ENCODE measurements at places on chromosomes 2 and 18. TPM values are rescaled to one million over a fixed set of nuclear protein-coding genes. Genes with fewer than 3 reads are reported as not detected.

DNAJC5G gene
- not detected for total RNA-seq

DNA sequence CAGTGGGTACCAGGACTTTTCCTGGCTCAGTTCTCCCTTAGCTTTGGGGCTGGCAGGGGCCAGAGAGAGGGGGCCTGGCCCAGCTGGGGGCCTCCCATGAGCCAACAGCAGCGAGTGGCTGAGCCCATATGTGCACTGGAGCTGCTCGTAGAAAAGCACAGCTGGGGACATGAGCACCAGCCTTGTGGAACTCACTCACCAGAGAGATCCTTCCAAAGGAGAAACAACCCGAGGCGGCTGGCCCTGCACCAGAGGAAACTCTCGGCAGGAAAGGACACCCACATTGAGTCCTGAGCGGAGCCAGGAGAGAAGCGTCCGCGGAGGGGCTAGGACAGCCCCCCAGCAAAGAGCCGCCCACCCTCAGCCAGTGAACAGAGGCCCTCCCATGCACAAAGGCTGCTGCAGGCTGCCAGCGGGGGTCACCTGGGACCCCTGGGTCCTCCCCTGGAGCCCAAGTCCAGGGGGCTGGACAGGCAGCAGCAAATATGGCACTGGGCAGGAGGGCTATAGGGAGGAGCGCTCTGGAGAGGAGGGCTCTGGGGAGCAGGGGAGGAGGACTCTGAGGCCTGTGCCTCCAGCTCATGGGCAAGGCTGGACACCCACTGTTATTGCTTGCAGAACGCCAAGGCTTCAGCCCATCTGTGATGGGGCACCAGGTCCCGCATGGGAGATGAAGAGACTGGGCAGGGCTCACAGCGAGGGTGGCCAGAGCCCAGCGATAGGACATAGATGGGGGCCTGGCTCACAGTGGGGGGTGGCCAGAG lies 42.1 kb upstream of the SNED1 start:
- no peak for DNase-seq

CHST9 gene
- 0.42 TPM for total RNA-seq

GRCh38 chr18:27022477-27022876 lies 157.0 kb upstream of the AQP4 start:
- no peak for DNase-seq

GRCh38 chr2:9333591-9334171 lies 89.6 kb downstream of the ITGB1BP1 start:
- no peak for DNase-seq
